ENCODE measurements at places on chromosomes 12 and 14. TPM values are rescaled to one million over a fixed set of nuclear protein-coding genes. Genes with fewer than 3 reads are reported as not detected.

TMEM132D gene
- not detected for total RNA-seq

ZNF891 gene
- 3.5 TPM for total RNA-seq

TEP1 gene
- 38.7 TPM for total RNA-seq

GPR132 gene
- 1.5 TPM for total RNA-seq

P2RX2 gene
- total RNA-seq, result 0.36 TPM

TMTC3 gene
- total RNA-seq, result 24.6 TPM

GRCh38 chr14:95442016-95442632 is 74.3 kb downstream of the SYNE3 start:
- no peak for DNase-seq

GRCh38 chr12:89038831-89039512 is 313.3 kb downstream of the DUSP6 start:
- DNase-seq, result no peak

DNA sequence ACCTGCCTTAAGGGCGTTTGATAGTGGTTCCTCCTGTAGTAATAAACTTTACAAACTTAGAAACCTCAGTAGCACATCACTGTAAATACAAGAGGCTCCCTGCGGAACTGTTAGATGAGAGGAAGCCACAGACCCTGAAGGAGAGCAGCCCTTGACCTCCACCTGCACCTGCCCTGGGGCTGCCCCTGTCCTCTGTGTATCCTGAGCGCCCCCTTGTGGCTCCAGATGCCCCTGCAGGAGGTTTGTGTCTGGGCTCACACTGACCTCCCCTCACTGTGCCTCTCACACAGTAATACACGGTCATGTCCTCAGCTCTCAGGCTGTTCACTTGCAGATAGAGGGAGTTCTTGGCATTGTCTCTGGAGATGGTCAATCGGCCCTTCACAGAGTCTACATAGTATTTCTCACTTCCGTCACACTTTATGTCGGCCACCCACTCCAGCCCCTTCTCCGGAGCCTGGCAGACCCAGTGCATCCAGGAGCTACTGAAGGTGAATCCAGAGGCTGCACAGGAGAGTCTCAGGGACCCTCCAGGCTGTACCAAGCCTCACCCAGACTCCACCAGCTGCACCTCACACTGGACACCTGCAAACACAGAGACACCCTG is 1059.8 kb downstream of the TMEM121 start:
- DNase-seq, result no peak

DNA sequence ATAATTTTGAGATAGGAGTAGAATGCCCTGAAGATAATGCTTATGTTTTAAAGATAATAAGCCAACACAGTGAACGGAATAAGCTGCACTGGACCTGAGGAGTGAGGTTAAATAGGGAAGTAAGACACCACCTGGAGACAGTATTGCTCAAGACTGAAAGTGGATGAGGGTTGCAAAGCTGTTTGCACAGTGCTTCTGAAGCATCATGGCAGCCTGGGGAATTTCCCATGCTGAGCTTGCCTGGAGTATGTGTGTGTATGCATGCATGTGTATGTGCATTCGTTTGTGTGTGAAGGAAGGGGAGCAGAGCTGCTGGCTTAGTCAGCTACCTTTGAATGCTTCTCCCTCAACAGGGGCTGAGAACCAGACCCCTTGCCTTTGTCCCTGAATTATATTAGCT is 35.8 kb downstream of the BHLHE41 start:
- no peak for DNase-seq

DNA sequence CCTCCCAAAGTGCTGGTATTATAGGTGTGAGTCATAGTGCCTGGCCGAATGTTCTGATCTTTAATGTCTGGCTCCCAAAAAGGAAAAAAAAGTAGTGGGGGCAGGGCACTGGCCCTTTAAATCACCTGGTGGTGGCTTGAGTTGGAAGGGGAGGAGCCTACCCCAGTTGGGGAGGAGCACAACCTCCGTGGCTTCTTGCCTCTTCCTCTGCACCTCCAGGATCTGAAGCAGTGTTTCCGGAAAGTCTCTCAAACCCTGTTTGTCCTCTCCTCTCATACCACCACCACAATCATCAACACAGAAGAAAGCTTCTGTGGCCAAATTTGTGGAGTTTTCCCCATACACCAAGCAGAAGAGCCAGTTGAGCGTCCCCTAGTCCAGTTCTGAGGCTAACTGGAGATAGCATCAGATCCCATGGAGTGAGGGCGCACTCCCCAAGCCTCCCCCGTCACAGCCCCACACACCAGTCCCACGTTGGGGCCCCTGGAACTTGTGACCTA is 24.3 kb upstream of the RCOR1 start:
- DNase-seq, result no peak

DNA sequence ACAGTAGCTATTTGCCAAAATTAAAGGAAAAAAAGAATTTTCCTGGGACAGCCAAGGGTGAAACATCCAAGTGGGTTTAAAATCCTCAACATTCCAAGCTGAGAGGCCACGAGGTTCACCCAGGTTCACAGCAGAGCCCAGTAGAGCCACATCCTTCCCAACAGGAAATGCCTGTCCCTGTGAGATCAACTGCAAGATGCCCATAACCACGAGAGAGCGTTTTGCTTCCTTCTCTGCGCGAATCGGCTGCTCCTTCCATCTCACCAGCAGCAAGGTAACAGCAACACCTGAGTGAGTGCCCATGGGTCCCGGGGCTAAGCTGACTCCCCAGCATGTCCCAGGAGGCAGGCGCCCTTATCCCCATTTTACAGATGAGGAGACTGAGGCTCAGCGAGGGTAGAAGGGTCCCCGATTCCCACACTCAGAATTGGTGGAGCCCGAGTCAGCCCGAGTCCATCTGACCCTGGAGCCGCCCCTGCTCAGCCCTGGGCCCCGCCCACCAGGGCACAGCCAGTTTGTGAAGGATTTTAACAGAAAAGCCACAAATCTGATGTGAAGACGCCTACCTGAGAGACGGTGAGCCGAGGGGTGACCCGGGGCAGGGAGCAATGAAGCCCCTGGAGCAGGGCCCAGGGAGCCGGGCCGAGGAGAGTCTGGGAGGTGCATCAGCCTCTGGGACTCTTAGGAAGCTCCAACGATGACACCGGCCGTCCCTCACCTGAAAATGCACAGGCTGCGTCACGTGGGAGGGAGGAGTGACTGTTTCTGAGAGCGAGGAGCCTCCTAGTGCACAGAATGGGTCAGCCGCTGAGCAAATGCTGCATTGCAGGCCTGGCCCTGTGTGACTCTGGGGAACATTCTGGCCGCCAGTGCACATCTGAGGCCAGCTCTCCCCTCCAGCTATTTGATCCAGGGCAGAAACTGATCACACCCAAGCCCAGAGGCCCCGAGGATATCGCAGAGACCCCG is 236.9 kb upstream of the SFSWAP start:
- no peak for DNase-seq

DNA sequence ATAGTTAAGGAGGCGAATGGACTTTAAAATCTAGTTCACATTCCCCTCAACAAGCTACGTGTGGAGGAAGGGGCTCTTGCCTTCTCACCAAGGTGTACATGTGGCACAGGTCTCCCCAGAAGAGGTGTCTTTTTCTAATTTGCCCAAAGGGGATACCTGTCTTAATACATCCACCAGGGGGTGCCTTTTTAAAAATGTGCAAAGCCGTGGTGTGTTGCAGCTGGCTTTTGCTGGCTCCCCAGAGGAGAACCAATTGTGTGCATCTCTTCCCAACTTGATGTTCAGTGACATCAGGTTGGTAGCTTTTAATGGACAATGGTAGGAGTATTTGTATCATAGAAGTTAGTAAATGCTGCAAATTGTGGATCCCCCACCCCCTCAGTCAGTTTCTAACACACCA is 33.8 kb downstream of the CREBL2 start:
- DNase-seq, result no peak

DNA sequence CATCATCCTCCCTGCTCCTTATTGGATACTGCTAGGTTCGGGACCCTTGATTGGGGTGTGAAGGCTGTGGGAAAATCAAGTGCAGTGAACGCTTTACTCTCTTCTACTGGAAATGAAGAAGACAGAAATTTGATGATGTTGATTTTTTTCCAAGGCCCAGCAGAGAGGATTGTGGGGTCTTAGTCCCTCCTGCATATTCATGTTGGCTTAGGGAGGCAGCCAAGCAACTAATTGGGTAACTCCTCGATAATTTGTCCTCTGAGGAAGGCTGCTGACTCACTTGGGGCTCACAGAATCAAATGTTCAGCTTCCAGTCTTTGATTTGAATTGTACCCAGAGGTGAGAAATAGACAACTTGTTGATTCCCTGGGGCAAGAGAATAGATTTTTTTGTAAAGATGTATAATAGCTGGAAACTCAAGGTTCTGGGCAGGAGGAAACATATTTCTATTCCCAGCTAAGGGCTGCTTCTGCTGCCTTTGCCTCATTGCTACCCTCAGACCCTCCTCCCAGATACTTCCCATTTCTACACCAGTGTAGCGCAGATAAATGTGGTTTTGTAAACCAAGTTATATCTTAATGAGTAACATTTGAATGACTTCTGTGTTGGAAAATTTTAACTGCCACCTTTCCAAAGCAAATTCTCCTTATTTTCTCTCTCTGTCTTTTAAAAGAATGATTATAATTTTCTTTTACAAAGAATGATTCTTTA is 21.7 kb downstream of the NEUROD4 start:
- DNase-seq, result no peak

DNA sequence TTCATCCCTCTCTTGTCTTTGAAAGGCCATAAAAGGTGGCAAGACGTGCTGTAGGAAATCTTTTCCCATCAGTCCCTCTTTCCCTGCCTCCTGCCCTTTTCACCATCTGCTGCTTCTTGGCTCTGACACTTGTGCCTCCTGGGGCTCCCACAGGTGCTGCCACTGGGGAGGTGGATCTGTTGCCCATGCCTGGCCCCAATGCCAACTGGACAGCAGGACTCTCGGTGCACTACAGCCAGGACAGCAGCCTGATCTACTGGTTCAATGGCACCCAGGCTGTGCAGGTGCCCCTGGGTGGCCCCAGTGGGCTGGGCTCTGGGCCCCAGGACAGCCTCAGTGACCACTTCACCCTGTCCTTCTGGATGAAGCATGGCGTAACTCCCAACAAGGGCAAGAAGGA is 6.5 kb downstream of the CLSTN3 start:
- DNase-seq, result no peak

DNA sequence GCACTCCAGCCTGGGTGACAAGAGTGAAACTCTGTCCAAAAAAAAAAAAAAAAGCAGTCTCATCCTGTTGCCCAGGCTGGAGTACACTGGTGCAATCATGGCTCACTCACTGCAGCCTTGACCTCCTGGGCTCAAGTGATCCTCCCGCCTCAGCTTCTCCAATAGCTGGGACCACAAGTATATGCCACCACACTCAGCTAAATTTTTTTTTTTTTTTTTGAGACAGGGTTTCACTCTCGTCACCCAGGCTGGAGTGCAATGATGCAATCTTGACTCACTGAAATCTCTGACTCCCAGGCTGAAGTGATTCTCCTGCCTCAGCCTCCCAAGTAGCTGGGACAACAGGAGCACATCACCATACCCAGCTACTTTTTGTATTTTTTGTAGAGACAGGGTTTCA is 5.2 kb upstream of the CNPY2 start:
- DNase-seq, result no peak

DNA sequence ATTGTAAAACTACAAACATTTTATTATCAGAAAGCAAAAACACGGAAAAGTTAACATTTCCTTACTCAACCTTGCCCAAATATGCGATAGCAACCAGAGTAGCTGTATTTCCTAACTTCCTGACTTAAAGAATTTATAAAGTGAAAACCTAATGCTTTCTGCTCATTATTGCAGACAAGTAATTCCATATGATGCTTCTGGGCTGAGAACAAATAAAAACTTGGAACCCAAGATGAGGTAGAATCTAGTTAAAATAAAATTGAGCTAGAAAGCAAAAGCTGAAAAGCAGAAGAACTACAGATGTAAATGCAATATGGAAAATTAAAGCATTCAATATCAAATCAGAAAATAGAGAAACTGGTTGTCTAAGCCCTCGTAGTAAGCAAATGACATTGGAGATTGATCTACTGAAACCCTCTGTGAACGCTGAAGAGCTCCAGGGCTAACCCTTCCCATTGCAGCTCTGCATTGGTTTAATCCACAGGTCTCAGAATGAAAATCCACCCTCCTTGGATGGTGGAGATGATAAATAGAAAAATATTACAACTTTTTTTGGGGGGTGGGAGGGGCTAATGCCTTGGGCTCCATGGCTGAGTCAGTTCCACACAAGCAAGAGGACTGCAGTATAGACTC is 40.7 kb downstream of the CORO1C start:
- no peak for DNase-seq

- DNase-seq, result no peak
Measured at GRCh38 chr12:132397934-132398385, 68.6 kb upstream of the GALNT9 start.

GRCh38 chr12:11397366-11397765 is 2.0 kb upstream of the PRB2 start:
- no peak for DNase-seq

DNA sequence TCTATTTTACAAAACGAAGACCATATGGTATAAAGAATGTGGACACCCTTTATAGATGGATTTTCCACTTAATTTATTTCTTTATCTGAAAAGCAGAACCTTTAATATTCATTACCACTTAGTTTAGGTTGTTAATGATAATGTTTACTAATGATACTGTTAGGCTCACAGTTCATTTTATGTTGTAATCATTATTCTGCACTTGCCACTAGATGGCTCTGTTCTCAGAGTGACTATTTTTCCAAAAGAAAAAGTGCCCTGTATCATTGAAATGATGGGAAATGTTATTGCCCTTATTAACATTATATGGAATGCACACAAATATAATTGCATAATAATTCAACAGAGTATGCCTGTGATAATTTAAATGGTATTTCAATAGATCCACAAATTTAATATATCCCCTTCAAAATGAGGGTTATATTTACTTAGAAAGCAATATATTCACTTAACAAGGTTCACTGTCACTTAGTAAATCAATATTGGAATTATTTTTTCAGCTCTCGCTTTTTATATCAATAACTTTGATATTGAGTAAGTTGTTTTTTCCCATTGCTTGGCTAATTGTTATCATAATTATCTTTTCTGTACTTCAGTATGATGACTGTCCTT is 95.7 kb downstream of the PDE3A start:
- DNase-seq, result no peak

GRCh38 chr14:71467361-71467811 is 464.8 kb upstream of the RGS6 start:
- DNase-seq, result no peak

Data from ureter (tissue), 1 donor.